ENCODE measurements at places on chromosomes 1 and 21.

GRCh38 chr1:215793180-215793579, 226.1 kb downstream of the KCTD3 start:
- peak; percentile 24 for DNase-seq

DNA sequence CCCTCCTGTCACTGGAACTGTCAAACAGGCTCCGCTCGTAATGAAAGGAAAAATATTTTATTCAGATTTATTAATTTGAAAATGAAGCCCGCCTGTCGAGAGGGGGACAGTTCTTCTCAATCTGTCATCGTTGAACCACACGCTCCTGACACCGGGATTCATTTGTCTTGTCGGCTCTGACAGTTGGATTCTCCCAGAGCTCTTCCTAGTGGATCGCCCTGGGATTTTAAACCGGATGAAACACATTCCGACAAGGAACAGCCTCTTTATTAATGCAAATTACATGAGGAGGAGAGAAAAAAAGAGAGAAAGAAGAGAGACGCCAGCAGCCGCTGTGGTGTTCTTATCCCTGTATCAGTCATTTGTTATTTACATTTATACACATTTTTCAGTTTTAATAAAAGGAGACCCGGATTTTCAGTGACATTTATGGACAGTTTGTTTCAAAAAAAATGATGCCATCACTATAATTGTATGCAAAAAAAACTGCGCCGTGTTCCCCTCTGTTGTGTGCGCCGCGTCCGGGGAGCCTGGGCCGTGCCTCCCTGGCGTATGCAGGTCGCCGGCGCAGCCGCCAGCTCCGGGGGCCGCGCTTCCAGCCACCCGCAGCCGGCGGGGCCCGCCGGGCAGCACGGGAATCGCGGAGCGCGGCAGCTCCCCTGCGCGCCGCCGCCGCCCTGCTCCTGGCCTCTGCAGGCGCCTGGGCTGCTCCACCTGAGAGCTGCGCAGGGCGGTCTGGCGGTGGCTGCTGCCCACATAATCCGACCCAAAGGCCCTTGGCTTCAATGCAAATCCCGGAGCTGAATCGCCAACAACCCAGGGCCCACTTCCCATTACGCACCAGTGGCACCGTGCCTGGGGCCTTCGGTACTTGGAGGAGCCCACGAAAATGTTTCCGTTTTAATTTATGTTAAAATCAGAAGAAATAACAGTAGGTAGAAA, 237.9 kb upstream of the PBX1 start:
- DNase-seq: no peak

DNA sequence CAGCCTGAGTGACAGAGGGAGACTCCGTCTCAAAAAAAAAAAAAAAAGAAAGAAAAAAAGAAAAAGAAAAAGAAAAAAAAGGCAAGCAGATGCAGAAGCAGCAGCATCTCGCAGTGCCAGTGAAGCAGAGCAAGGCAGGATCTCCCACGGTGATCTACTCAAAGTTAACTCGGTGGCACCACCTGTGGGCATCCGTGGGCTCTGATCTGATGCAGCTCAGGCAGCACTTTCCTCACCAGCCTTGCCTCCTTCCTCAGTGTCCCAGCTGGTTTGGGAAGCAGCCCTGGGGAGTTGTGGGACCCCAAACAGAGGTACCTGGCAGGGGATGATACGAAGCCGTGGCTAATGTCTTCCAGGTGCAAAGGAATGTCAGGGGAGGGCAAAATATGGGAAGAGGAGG, 104.3 kb upstream of the KRTAP19-8 start:
- no peak for DNase-seq

DNA sequence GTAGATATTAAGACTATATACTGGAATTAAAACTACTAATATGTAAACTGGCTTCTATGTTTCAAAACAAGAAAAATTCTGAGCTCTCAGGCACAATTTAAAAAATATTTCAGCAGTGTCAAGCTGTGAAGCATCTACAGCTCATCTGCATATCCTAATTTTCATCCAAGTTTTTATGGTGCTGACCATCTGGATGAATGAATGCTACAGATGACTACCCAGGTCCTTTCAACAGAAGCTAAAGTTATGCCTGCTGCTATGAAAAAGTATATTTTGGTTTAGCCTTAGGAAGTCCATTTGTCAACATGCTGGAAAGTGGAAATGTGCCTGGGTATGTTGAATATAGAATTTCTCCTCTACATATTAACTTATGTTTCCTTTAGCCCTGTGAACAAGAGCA, 206.9 kb downstream of the NEGR1 start:
- DNase-seq: no peak

- DNase-seq: no peak
Observed at GRCh38 chr1:156241311-156241811, 623 bp upstream of the BGLAP start.

GRCh38 chr1:210293171-210293607, 35.5 kb upstream of the HHAT start:
- no peak for DNase-seq

- no peak for DNase-seq
Observed at GRCh38 chr1:204714861-204715511, 29.4 kb upstream of the LRRN2 start.

DNA sequence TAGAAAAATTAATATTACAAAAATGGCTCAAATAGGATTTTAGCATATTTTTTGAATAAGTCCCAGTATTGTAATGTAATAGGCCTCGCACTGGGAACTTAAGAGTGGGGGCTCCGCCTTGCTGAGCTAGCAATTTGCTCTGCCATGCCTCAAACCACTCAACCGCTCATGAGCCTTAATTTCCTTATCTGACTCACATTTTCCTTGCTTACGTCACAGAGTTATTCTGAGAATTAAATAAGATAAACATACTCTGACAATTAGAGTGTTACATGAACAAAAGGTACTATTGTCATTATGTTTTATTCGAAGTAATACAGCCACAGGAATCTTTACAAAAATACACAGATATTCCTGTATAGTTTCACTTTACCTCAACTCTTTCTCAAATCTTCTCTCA, 108.1 kb downstream of the SLC44A5 start:
- no peak for DNase-seq

- DNase-seq: no peak
Observed at GRCh38 chr1:11833497-11833896, 14.1 kb downstream of the NPPA start.

DNA sequence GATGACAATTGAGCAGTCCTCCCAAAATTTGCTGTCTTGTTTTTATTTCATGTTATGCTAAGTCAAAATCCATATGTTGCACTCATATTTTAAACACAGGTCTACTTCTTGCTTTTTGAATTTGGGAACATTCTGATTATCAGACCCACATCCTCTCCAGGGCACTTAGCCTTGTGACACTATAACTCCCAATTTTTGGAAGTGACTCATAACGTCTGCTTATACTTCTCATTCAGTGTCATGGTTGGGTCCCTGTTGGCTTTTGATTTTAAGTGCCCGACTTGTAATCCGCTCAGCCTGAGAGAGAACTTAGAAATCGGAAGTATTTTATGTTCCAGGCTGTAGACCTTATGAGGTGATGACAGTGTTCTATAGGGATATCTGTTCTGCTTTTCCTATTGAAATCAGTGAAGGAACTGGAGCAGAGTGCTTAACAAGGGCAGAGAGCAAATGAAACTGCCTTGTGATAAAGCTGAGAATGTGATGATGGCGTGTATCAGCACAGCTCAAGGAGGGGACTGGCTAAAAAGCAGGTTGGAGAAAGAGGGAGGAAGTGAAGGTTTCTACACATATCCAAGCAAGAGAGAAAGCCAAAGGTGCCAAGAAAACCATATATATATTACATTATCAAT, 136.0 kb downstream of the HLX start:
- DNase-seq: no peak

DNA sequence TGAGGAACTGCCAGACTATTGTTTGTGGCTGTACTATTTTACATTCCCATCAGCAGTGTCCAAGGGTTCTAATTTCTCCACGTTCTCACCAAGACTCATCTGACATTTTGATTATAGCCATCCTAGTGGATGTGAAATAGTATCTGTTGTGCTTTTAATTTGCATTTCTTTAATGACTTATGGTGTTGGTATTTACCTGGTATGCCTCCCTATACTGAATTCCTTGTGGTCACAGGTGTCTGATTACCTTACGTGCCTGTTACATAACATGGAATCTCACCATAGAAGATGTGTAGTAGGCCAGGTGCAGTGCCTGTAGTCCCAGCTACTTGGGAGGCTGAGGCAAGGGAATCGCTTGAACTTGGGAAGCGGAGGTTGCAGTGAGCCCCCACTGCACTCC, 13.5 kb downstream of the ZYG11A start:
- no peak for DNase-seq

GRCh38 chr1:67749844-67750690, 65.1 kb downstream of the GADD45A start:
- no peak for DNase-seq

GRCh38 chr1:61640531-61641530, 84.1 kb downstream of the TM2D1 start:
- peak; percentile 57 for DNase-seq

- no peak for DNase-seq
Observed at GRCh38 chr1:160454371-160455152, 54.2 kb downstream of the VANGL2 start.

DNA sequence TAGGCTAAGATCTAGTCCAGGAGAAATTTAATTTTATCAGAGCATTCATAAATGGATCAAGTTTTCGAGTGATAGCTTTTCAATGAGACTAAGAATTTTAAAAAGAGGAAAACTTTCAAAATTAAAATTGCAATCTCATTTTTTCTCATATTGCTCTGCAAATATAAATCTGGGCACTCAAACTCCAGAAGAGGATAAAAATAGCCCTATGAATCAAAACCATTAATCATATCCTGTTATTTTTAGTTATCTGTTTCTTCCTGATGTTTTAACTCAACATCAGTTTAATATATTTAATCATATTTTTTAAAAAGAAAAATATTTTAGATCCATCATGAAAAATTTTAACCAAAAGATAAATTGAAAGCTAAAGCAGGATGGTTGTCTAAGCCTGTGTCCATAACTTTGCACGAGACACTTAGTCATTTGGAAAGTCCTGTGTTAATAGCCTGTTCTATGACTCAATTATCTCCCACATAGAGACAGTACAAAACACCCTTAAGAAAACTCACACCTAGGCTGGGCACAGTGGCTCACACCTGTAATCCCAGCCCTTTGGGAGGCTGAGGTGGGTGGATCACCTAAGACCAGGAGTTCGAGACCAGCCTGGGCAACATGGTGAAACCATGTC, 17.1 kb upstream of the PRRC2C start:
- no peak for DNase-seq

GRCh38 chr1:182962554-182963115, 9.7 kb upstream of the SHCBP1L start:
- peak; percentile 71 for DNase-seq

- no peak for DNase-seq
Observed at GRCh38 chr1:93818570-93818959, 60.4 kb downstream of the DNTTIP2 start.

GRCh38 chr21:26226724-26227123, 56.2 kb upstream of the APP start:
- DNase-seq: no peak

GRCh38 chr1:206725109-206725963, 40.6 kb downstream of the MAPKAPK2 start:
- peak; percentile 40 for DNase-seq

DNA sequence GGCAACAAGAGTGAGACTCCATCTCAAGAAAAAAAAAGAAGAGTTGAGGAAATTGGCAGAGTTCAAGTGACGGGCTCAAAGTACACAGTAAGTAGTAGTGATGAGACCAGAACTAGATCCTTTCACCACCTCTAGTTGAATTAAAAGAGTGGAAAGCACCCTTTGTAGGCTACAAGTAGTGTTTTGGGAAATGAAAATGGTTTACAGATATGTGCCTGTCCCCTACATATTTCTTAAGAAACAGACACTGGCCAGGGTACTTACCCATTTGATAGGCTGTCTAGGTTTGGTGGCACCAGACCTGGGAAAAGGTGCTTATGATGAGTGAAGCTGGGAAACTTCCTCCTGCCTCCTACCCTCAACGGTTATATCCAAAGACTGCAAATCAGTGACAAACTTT, 163.7 kb upstream of the BEND5 start:
- no peak for DNase-seq

GRCh38 chr1:151846062-151846568, 6.5 kb upstream of the C2CD4D start:
- DNase-seq: no peak

DNA sequence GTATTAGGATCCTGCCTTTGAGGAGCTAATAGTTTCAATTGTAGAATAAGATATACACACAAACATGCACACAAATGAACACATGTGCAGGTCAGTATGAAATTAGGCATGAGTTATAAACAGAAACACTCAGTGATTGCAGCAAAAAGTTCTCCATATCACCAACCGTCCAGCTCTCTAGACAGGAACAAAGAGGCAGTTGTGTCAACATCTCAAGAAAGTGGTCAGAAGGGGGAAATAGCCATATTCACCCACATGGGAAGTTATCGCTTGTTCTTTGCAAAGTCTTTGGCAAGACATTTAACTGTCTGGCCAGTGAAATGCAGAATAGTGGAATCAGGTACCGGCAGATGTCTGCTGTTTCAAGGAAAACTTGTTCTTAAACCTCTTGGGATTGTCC, 29.4 kb upstream of the PIGC start:
- DNase-seq: peak; percentile 36

DNA sequence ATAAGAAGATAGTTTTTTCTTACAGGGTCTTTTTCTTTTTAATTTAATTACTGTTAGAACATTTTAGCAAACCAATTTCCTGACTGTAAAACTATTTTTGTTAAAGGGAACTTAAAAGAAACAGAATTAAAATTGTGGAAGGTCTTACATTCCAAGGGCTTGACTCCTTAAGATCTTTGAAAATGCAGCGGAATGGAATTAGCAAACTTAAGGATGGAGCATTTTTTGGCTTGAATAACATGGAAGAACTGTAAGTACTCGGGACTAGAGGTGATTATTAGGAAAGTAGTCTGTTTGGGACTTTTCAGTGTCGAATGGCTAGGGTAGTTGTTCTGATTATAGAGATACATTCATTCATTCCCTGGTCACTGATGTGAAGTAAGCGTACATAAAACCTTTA, 21.5 kb downstream of the LRIG2 start:
- no peak for DNase-seq

- no peak for DNase-seq
Observed at GRCh38 chr1:206447792-206448191, 22.5 kb upstream of the IKBKE start.

GRCh38 chr1:39525366-39526165, 34.1 kb downstream of the BMP8A start:
- DNase-seq: no peak

- no peak for DNase-seq
Observed at GRCh38 chr1:7847599-7847998, 5.3 kb downstream of the UTS2 start.

GRCh38 chr1:43912607-43913006, 21.0 kb upstream of the ARTN start:
- no peak for DNase-seq

- DNase-seq: no peak
Observed at GRCh38 chr1:50179639-50180038, 70.9 kb downstream of the ELAVL4 start.

DNA sequence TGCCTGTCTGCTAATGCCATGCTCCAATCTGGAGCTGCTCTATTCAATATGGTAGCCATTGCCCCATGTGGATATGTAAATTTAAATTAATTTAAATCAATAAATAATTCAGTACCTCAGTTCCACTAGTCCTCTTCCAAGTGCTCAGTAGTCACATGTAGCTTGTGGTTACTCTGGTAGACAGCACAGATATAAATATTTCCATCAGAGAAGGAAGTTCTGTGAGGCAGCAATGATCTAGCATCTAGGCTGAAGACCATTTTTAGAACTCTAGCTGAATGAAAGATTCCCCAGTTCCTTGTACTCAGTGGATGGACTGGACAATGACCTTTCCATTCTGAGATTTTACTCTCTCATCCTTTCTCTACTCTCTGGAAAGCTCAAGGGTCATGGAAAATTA, 25.8 kb upstream of the CAPZB start:
- DNase-seq: peak; percentile 71

All from pons (tissue), 1 donor.